ENCODE measurements at places on chromosomes 2 and 18. TPM values are rescaled to one million over a fixed set of nuclear protein-coding genes. Genes with fewer than 3 reads are reported as not detected.

DNA sequence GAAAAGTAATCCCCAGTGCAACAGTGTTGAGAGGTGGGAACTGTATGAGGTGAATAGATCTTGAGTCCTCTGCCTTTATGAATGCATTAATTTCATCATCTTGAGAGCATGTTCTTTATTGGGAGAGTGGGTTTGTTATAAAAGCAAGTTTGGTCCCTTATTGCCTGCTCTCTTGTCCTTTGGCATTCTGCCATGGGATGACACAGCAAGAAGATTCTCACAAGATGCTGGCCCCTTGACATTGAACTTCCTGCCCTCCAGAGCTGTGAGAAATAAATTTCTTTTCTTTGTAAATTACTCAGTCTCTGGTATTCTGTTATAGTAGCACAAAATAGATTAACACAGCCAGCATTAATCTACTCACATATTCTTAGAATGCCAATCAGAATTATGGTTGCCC, 108.6 kb downstream of the EHBP1 start:
- DNase-seq, result no peak

DNA sequence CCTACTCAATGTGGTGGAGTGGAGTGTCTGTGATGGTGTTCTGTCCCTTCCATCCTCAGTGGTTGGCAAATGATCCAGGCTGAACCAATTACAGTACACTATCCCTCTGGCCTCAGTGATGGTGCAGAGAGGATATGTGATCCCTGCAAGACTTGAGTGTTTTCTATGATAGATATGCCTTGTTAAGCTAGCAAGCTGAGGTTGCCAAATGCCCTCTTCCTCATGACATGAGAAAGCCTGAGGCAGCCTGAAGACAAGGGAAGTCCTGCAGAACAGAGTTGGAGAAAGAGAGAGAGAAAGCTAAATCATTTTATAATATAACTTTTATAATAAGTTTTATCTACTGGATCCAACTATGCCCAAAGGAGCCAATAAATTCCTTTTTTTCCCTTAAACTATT, 41.6 kb upstream of the GORASP2 start:
- no peak for DNase-seq

The ALPP gene
- polyA plus RNA-seq, result 0.10 TPM

DNA sequence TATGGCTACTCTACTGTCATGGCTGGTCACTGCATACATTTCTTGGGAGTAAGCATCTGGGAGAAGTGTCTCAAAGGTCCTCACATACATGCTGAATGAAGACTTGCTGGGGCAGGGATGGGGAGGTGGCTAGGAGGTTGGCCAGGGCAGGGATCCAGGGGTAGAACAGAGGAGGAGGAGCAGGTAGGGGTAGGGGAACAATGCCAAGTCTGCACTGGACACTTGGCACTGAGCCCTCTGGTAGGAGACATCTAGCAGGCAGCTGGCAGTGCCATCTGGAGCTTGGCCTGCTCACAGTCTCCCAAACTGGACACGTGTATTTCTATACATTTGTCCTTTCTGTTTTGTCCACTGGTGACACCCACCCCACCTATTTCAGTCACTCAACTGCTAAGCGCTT, 62.7 kb upstream of the REV1 start:
- no peak for DNase-seq

DNA sequence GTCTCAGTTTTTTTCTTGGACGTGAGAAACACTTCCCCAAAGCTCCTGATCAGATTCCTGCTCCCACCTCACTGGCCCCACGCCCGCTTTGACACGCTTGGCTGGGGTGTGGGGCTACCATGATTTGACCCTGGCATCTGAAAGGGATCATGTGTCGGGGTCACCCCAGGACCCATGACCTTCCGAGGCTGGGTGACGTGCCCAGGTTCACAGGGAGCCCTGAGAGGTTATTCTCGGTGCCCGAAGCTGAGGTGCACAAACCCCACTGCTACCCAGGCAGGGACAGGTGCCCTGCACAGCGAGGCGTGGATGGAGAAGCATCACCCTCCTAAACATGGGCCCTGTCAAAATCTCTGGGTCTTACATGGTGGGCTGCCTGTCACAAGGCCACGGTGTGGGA, 404.1 kb downstream of the GALR1 start:
- no peak for DNase-seq

GRCh38 chr18:6373187-6373586, 41.5 kb downstream of the L3MBTL4 start:
- DNase-seq, result no peak

- no peak for DNase-seq
These were observed 53.1 kb downstream of the SLC4A5 start for GRCh38 chr2:74290066-74290465.

DNA sequence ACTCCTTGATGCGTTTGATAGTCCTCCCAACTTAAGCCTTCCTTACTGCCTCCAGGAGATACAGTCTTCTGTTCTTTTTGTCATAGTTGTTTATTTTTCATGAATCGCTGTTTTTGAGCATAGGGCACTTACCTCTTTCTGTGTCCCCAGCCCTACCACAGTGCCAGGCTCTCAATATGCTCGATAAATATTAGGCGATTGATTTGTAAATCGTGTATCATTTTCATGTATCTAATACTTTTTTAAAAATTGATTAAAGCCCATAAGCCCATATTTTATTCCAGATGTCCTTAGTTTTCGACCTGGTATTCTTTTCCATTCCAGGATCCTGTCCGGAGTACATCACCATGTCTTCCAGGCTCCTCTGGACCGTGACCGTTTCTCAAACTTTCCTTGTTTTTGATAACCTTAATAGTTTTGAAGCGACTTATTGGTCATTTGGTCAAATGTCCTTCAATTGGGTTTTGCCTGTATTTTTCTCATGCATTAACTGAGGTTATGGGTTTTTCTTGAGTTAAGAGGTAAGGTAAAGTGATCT, 444 bp upstream of the MMADHC start:
- no peak for DNase-seq

- no peak for DNase-seq
These were observed 38.0 kb downstream of the NPAS2 start for GRCh38 chr2:100857915-100858314.
